Mesenchymal stem cell (in vitro differentiated cells and primary cell): ENCODE measurements at places on chromosomes 3 and 15.

- peak; percentile 8 for DNase-seq
Measured at GRCh38 chr15:86916671-86917360, 837.1 kb downstream of the AGBL1 start.

DNA sequence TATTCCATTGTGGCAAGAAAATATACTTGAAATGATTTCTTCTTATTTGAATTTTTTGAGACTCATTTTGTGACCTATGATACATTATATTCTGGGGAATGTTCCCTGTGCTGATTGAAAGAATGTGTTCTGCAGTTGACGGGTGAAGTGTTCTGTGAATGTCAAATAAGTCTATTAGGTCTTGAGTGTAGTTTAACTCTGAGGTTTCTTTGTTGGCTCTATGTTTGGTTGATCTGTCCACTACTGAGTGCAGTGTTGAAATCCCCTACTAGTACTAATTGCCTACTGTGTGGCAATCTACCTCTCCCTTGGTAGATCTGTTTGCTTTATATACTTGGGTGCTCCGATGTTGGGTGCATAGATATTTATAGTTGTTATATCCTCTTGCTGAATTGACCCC is 46.3 kb upstream of the VEPH1 start:
- no peak for DNase-seq

DNA sequence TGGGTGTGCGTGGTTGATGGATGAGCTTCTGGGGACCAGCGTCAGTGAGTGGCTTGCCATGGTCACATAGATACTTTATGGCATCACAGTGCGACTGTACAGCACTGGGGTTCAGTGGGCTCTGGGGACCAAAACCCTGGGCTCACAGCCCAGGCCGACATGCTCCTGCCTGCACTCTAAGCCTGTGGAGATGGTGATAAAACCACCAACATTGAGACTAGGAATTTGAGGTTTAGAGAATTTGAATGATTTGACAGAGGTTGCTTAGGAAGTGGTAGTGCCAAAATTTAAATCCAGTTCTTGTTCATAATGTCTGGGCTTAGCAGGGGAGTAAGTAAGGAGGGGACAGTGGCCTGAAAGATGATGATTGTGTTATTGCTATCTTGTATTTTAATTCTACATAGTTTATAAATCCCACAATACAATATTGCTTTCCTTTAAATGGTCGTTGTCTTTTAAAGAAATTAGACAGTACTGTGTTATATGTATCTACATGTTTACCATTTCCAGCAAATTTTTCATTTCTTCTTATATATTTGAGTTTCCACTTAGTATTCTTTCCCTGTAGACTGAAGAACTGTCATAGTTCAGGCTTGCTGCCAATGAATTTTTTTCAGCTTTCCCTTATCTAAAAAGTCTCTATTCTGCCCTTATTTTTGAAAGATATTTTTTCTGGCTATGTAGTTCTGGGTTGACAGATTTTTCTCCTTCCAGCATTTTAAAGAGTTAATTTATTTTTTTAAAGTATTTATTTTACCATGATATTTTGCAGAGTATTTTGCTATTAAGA is 235.4 kb upstream of the RGMA start:
- DNase-seq, result no peak

DNA sequence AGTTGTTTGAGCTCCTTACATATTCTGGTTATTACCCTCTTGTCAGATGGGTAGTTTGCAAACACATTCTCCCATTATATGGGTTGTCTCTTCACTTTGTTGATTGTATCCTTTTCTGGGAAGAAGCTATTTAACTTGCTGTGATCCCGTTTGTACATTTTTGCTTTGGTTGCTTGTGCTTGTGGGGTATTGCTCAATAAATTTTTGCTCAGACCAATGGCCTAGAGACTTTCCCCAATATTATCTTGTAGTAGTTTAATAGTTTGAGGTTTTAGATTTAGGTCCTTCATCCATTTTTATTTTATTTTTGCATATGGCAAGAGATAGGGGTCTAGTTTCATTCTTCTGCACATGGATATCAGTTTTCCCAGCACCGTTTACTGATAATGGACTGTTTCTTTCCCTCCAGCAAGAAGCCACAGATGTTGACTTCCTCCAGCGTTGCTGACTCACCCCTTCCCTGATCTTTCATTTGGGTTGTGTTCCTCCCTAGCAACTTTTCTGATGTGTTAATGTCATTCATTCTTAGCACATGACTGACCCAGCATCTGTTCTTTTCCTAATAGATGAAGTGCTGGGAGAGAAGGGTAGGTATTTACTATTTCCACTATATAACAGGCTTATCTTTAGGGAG is 166.7 kb upstream of the SGO1 start:
- DNase-seq, result no peak

DNA sequence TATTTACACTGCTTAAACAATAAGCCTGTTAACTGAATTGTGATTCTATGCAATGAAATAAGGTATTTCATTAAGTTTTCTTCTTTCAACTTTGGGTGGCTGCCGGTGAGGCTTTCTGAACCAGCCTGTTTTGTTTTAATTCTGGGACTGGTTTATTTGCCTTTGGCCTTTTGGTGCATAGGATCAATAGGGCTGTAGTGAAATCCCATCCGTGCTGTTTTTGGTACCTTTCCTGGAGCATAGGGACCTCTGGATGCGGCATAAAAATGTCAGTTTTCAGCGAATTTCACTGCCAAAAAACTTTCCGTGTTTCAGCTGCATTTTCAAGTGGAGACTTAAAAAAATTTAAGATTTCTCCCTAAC is 514 bp downstream of the PLS1 start:
- DNase-seq, result no peak

- no peak for DNase-seq
Measured at GRCh38 chr3:88312256-88312655, 162.5 kb downstream of the C3orf38 start.

- no peak for DNase-seq
Measured at GRCh38 chr3:184175981-184176376, 1.3 kb downstream of the AP2M1 start.

- DNase-seq, result no peak
Measured at GRCh38 chr3:58621086-58621830, 44.1 kb upstream of the FAM107A start.

- DNase-seq, result peak; percentile 25
Measured at GRCh38 chr3:54830658-54831057, 97.2 kb downstream of the LRTM1 start.

DNA sequence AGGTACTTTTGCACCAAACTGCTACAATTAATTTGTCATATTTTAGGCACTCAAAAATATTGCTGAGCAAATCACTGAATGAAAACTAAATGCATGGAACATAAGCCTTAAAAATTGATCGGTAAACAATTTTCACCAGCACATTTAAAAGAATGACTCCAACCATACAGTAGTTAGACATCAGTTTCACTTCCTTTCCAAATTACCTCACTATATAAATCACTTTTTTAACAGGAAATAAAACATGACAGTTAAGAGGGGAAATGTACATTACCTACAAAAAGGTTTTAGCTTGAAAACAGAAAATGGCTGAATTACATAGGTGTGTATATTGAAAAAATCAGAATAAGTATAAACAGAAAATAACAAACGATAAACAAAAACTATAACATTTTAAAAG is 108.4 kb downstream of the SERPINI1 start:
- no peak for DNase-seq

DNA sequence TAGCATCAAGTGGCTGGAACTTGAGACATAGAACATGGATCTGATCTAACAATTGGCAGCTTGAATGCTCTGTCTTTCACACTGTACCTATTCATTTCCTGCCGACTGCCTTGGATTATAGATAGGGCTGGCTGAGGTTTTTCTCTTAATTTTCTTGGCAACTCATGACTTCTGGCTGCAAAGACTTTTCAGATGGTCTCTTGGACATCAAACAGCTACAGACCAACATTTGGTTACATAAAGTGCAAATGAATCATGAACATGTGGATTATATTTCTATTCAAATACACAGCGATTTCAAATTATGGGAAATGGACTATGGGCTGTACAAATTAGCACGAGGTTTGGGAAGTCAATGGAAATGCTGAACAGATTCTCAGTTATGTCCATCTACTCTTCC is 26.2 kb upstream of the IL16 start:
- DNase-seq, result no peak

- no peak for DNase-seq
Measured at GRCh38 chr15:74453925-74454763, 6.8 kb downstream of the UBL7 start.

DNA sequence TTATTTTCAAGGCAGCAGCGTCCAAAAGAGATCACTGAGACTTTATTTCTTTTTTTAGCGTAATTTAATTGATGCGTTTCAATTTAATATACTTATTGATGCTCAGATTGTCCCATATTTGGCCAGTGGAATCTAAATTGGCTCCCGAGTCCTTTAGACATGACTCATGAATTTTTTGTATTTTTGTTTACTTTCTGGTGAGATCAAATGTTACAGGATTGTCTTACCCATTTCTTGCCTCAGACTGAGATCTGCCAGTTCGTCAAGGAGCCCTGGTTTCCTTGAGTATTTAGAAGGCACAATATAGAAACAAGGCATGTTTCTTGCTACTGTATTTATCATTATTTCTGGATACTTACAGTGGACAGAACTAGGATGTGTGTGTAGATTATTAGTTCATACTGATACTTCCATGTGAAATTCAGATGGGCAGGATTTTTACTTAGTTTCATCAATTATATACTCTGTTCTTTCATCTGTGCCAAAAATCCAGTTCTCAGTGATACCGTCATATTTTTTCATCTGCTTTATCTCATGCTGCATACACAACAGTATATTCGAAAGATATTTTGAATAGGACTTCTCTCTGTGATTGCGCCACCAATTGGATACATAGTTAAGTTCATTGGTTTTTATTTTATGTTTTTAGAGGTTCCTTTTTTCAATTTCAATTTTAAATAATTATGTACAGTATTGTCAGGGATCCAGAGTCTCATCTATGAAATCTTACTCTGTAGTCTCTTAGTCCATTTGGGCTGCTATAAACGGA is 436.9 kb upstream of the C2CD4B start:
- peak; percentile 34 for DNase-seq

GRCh38 chr3:152160350-152161011 is 108.2 kb upstream of the MBNL1 start:
- DNase-seq, result no peak

DNA sequence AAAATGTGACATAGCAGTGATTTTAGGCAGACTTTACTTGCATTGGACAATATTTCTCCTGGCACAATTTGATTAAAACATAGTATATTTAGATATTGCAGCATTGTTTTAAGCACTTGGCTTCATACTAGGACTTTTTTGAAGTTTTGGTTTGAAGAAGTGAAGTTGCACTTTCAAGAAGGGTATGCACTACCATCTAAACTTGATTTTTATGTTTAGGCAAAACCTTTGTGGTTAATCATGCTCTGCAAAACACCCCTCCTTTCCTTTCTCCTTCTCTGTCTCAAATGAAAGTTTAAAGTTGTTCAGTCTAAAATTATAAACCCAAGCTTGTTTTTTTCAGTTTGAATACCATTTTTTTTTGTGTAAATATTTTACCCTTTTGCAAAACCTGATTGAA is 173.8 kb downstream of the TCF12 start:
- DNase-seq, result no peak

DNA sequence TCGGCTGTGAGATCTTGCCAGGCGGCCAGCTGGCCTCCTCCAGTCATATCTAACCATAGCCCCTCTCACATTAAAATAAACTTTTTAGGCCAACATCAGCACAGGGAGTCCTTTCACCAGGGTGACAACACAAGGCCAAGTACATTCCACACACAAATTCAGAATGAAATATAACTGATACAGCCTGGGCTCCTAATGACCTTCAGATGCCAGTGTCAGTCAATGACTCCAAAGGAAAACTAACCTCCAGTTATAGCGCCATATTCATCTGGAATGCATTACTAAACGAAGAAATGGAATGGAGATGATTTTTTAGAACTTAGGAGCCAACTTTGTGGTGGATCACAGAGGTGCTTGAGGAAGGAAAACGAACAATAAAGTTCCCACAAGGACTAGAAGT is 205.4 kb downstream of the GREM1 start:
- DNase-seq, result no peak

GRCh38 chr3:148466143-148466542 is 231.6 kb upstream of the AGTR1 start:
- DNase-seq, result peak; percentile 10

GRCh38 chr15:51600114-51600513 is 22.5 kb downstream of the DMXL2 start:
- no peak for DNase-seq

GRCh38 chr15:37199545-37199944 is 99.2 kb upstream of the MEIS2 start:
- DNase-seq, result no peak

- DNase-seq, result peak; percentile 21
Measured at GRCh38 chr3:71478568-71478967, 105.0 kb downstream of the FOXP1 start.

GRCh38 chr15:90336705-90337141 is 15.4 kb upstream of the ZNF774 start:
- peak; percentile 52 for DNase-seq

DNA sequence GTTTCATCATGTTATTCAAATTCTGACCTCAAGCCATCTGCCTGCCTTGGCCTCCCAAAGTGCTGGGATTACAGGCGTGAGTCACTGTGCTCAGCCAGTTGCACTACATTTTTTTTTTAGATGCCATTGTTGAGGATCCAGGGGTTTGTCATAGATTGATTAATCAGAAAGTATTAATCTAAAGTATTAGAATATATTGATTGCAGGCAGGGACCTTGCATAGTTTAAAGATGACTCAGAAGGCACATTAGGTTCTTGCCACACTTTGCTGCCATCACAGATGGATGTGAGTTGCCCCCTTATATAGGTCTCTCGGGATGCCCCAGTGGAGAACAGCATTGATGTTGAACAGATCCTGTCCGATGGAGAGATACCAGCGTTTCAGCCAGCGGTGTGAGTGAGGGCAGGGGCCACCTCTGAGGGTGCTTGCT is 41.1 kb downstream of the IGF1R start:
- DNase-seq, result peak; percentile 78

GRCh38 chr15:92277776-92278175 is 115.9 kb upstream of the ST8SIA2 start:
- no peak for DNase-seq

- DNase-seq, result no peak
Measured at GRCh38 chr15:33794453-33794852, 173.8 kb upstream of the CHRM5 start.

GRCh38 chr3:12842469-12842868 is 1.1 kb upstream of the RPL32 start:
- no peak for DNase-seq

- no peak for DNase-seq
Measured at GRCh38 chr3:126111126-126111551, 27.2 kb upstream of the SLC41A3 start.

- peak; percentile 58 for DNase-seq
Measured at GRCh38 chr15:43775411-43775965, 1.3 kb downstream of the ELL3 start.
